Activated T-cell treated with anti-CD3 and anti-CD28 coated beads, Interleukin-2, amount 50 U/mL, for 4 hours (primary cell): ENCODE measurements at places on chromosomes 5 and 9.

- no peak for DNase-seq
Observed at GRCh38 chr5:167903659-167904058, 387.8 kb upstream of the WWC1 start.

GRCh38 chr5:56632199-56632598, 183.2 kb upstream of the MAP3K1 start:
- no peak for DNase-seq

DNA sequence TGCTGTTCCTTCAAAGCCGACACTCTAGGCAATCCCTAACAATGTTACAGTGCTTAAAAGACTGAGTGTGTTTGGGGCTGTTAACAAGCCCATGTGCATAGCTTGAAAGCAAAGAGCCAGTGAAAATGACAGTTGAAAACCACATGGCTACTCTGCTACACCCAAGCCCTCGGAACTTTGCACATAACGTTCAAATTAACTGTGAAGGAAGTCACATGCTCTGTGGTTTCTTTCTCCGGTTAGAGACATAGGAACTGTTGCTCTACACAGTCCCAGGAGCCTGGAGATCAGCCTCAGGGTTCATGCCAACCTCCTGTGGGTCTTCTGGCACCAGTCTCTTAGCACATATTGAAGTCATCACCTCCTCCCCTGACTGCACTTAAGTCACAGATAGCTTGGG, 51.1 kb downstream of the C9orf152 start:
- no peak for DNase-seq

- DNase-seq = no peak
Observed at GRCh38 chr5:164052536-164053093, 547.2 kb downstream of the MAT2B start.

DNA sequence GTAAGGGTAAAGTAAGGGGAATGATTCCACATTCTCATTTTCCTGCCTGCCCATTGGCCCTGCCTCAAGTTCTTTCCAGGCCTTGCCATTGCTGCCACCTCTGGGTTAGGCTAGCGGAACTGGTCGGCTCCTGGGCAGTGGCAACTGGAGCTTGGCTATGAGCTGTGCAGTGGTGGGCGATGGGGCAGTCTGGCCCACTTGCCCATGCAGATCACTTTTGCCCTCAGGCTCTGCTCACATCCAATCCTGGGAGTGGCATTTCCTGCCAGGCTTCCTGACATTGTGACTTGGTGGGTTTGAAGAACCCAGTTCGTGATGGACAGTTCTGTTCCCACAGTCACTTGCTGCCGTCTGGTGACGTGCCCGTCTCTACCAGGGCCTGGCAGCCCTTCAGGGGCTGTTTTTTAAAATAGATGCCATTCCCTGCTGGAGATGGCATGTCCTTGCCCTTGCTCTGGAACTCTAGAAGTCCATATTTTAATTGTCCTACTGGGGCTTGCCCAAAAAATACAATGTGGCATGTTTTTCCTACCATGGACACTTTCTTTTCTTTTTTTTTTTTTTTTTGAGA, 86.1 kb downstream of the FGF18 start:
- DNase-seq = no peak

- no peak for DNase-seq
Observed at GRCh38 chr9:21316860-21317259, 11.7 kb upstream of the IFNA5 start.

- no peak for DNase-seq
Observed at GRCh38 chr9:27368316-27368985, 71.5 kb upstream of the EQTN start.

- DNase-seq = no peak
Observed at GRCh38 chr9:28976684-28977083, 1403.4 kb upstream of the C9orf72 start.

GRCh38 chr9:109499093-109499630, 1.1 kb upstream of the PTPN3 start:
- DNase-seq = no peak

DNA sequence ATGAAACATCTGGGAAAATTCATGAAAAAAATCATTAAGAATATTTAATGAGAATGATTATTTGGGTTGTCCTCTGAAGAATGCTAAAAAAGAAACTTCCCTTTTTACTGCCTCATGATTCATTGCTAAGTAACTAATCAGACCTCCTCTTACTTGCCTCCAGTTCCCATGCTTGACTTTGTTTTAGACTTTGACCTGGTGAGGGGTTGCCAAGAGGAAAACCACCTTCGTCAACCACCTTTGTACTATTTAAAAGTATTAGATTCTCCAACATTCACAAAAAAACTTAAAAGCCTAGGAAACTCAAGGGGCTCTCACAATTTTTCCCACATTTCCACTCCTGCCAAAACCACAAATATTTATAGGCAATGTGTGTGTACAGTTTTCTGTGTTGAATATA, 115.2 kb upstream of the ST8SIA4 start:
- no peak for DNase-seq

DNA sequence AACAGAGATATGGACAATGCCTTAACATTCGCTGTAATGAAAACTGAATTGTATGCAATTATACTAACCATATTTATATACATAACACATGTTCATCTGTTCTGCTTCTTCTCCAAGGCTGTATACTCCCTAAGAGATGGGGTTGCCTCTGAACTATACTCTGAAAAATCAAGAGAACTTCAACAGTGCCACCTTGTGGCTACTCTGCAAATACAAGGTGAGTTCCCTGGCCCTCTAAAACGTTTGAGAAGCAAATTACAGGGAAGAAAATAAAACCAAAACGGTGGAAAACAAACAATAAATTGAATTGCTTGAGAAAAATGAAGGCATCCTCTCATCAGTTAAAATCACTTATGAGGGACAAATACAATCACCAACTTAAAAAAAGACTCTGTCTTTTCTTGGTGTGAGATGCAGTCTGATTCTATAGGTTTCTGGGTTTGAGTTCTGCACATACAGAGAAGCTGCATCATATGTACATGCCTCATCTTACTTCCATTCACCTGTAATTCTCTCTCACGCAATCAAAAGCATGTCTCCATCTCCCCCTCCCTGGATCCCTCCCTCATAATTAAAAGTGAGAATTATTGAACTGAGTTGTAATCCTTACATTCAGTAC, 98.6 kb downstream of the FBXW11 start:
- peak; percentile 18 for DNase-seq

GRCh38 chr9:87844506-87844905, 38.2 kb upstream of the SPATA31E1 start:
- no peak for DNase-seq

DNA sequence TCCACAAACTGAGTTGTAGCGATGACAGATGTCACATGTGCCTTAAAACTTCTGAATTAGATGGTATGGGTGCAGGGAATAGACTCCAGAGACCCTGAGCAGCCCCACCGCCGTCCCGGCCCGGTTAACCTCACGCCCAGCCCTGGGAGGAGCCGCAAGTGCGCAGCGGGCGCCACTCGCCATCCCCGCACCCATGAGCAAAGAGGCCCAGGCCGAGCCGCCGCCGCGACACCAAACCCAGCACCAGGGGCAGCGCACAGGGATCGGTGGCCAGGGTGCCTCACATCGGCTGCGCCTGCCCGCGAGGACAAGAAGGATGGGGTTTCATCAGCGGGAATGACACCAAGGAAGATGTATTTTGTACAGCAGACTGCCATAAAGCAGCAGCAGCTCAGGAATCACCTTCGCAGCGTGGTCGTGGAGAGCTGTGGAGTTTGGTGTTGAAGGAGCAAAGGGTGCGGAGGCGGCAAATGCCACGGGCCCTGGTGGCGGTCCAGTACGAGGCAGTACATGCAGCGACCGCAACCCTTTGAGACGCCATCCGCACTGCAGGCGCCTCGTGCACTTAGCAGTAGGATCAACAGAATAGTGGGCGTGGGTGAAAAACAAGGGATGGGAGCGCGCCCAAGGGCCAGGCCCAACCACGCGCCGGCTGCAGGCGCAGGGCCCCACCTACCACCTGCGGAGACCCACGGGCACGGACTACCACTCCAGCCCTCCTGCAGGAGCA, 89.7 kb downstream of the ZNF366 start:
- DNase-seq = no peak

GRCh38 chr5:10655161-10655971, 91.5 kb downstream of the ANKRD33B start:
- DNase-seq = no peak

- DNase-seq = no peak
Observed at GRCh38 chr9:3664044-3664443, 138.2 kb upstream of the RFX3 start.

DNA sequence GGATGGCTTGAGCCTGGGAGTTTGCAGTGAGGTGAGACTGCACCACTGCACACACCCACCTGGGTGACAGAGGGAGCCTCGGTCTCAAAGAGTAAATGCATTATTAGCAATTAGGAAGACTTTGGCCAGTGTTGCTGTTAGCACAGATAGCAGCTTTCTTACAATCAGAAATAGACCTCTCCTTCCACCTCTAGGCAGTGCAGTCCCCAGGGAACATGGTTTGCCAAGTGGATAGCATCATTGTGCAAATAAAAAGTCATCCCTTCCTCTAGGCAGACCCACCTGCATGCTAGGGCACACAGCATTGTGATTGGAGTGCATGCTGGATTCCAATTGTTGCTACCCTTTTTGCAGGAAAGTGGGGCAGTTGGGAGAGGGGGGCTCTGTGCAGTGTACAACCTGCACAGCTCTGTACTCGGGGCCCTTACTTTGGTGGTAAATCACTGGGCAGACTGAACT, 77.9 kb upstream of the KLF9 start:
- no peak for DNase-seq

GRCh38 chr9:93911801-93912554, 43.2 kb downstream of the BARX1 start:
- no peak for DNase-seq

DNA sequence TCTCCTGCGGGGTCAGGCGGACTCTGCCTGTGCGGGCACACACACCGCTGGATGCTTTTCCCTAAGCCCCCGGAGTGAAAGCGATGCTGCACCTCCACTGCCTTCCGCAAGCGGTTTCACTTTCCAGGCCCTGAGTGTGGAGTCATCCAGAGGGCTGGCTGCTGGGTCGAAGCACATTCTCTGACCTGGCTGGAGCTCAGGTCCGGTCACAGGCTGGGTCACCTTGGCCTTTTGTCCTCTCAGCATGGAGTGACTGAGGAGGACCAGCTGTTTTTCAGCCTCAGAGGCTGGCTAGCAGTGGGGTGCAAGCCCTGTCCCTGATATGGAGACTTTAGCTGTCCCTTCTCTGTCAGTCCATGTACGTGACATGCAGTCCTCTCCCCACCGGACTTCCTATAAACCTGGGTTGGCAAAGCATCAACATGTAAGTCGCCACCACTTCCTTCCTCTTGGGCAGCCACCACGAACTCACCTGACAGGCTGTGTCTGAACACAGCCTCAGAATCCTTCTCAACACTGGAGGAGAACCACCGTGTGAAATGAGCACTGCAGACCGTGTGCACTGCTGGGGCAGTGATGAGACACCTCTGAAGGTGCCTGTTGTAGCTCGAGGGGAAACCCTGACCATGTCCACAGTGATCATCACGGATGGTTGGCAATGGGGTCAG, 51.3 kb downstream of the GADD45G start:
- DNase-seq = no peak

DNA sequence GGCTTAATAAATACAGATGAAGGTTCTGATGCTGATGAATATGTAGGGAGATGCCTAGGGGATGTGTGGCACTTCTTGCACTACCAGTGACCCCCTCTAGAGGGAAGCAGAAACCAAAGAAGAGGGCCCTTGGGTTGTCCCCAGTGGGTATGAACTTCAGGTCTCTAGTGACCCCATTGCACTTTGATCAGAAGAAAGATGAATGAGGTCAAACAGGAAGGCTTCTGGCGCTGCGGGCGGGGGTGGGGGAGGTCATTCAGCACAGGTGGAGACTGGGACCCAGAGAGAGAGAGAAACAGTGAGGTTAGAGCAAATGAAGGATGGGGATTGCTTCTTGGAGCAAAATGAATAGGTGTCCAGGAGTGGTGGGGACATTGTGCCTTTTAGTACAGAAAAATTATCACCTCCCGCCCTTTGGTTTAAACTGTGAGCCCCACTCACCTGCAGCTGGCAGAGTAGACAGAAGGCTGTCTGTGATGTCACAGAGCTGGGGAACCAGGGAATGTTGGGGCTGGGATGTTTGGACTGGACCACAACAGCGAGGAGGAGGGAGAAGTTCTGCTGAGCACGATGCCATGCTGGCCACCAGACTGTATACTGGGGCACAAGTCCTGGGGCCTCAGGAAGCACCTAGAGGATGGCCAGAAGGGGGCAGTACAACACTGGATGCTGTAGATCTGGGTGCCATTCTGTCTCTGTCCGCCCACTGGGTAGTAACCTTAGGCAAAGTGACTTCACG, at the start of gene TEX48:
TSS of gene TEX48 (minus strand) at position 599 of the 739 bp plus-strand sequence. CDS start 10,469 bp downstream, outside the sequence.
- DNase-seq = peak; percentile 75

- DNase-seq = no peak
Observed at GRCh38 chr9:74366111-74366510, 131.0 kb upstream of the RORB start.

DNA sequence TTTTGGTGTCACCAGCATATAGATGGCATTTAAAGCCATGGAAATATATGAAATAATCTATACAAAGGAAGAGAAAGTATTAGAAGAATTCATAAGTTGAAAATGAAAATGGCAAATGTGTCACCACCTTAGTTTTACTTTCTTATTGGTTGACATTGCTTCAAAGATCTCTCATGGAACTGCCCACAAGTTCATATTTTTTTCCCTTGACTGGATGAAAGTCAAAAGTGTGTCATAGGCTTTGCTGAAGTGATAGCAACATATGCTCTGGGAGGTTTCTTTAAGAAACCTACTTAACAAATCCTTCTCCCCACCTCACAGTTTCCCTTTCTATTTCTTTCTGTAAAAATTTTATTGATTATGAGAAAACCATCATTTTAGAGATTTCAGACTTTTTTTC, 127.2 kb downstream of the VPS13A start:
- DNase-seq = no peak

DNA sequence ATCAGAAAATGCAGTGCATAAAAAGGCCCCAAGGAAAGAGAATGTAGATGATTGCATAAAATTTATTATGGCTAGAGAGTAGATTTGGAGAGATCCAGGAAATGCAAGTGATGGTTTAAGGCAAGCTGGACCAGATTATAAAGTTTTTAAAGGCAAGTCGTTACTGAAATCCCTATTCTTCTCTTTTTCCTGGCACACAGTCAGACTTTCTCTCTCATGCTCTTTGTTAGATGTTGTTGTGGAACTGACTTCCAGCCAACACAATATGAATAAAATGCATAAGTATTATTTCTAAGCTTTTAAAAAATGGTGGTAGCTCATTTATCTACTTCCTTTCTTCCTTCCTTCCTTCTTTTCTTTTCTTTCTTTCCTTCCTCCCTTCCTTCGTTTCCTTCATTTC, 1085.4 kb upstream of the CDH6 start:
- DNase-seq = no peak

DNA sequence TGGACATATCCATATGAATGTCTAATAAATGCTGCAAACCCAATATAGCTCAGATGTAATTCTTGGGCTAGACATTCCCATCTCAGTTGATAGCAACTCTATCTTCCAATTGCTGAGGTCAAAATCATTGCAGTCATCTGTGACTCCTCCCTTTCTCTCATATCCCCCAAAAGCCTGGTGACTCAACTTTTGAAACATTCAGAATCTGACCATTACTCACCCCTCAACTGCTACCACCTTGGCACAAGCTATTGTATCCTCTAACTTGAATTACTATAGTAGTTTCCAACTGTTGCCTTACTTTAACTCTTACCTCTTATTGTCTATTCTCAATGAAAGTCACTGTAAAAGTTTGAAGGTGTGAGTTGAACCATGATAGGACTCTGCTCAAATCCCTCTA, 600.1 kb upstream of the RGMB start:
- DNase-seq = no peak
